Activated T-cell treated with anti-CD3 and anti-CD28 coated beads, Interleukin-2, amount 50 U/mL, for 1 hour (primary cell): ENCODE measurements at places on chromosomes 4 and X.

GRCh38 chrX:38150993-38151392 is 69.7 kb downstream of the SRPX start:
- no peak for DNase-seq

GRCh38 chr4:16225863-16226815 is at the start of gene TAPT1:
Gene TAPT1 (minus strand): TSS chr4:16226471. CDS start chr4:16226457, 14 bp downstream.
- DNase-seq, result peak; percentile 83

GRCh38 chrX:140034916-140035315 is 69.6 kb upstream of the CXorf66 start:
- no peak for DNase-seq

GRCh38 chr4:188127214-188127874 is 11.9 kb upstream of the TRIML1 start:
- DNase-seq, result no peak

DNA sequence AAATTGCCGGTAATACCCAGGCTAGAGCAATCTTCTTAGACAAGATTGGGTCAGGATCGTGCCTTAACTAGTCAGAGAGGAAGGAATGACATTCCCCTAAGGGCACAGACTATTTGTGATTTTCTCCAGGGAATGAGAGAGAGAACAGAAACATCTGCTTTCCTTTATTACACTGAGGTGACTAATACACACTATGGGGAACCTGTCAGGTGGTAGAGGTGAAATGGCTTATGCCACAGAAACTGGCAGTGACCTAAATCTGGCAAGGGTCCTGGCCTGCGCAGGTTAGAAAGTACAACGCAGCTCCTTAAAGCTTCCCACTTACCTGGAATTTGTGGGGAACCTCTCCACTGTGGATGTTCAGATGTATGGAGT is 16.6 kb upstream of the HPGD start:
- DNase-seq, result no peak

DNA sequence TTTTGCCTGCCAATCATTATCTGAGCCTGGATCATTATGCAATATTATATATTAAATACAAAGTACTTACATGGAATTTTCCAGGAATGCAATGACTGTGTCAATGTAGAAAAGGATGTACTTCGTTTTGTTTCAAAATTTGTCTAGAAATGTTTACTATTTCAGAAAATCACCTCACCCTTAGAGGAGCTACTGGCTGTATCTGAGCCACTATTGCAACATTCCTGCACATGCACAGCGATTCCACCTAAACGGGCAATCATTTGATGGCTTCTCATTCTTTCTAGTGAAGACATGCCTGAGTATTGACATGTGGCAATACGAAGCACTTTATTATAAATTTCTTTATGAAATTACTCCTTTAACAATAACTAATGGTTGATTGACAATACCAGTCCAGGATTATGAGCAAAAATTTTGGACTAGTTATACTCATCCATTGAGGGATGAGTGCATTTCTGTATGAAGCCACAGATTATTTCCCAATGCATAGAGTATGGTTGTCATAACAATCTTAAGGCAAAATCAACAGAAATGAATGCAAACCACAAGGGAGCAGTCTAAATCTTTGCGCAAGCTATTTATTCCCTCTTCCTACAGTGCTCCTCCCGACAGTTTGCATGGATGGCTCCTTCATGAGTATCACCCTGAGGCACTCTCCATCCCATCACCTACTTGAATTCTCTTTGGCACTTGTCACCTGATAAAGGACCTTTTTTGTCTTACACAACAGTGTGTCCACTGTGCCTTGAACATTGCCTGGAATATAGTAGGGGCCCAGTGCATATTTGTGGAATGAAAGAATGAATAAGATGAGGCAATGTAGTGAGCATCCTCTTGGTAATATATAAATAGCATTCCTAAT is 35.8 kb upstream of the MMAA start:
- no peak for DNase-seq

DNA sequence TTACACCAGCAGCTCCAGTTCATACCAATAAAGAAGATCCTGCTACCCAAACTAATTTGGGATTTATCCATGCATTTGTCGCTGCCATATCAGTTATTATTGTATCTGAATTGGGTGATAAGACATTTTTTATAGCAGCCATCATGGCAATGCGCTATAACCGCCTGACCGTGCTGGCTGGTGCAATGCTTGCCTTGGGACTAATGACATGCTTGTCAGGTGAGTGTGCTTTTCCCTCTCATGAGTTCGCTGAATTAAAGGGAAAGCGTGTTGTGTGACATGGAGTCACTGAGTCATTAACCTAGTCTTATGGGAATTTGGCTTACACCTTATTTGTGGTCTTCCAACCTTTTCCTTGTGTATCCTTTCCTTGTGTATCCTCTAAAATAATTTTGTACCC is 15.9 kb downstream of the TMEM165 start:
- no peak for DNase-seq

DNA sequence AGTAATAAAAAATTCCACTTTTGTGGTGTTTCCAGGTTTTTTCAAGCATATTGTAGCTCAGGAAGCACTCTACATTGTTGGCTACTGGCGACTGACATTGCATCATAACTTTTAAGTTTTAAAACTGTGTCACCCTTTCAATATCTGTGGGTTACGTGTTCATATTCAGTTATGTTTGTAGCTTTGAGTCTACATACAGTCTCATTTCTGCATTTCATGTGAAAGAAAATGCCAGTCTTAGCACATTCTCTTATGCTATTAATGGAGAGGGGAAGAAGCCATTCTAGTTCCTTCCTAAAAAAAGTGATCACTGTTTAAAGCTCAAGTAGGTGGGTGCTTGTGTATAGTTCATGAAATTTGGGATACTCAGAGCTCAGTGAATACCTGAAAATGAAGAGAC is 38.1 kb downstream of the DIAPH2 start:
- DNase-seq, result no peak

GRCh38 chr4:157564218-157564617 is 343.7 kb downstream of the GRIA2 start:
- DNase-seq, result no peak

- DNase-seq, result no peak
Measured at GRCh38 chrX:9072281-9072680, 38.4 kb upstream of the FAM9B start.

- no peak for DNase-seq
Measured at GRCh38 chr4:81319657-81320056, 104.6 kb upstream of the PRKG2 start.

GRCh38 chr4:81457921-81458520 is 13.7 kb downstream of the RASGEF1B start:
- DNase-seq, result no peak

- DNase-seq, result no peak
Measured at GRCh38 chr4:61231421-61231820, 31.3 kb downstream of the ADGRL3 start.

GRCh38 chr4:95304898-95305297 is 243.9 kb downstream of the UNC5C start:
- no peak for DNase-seq

- no peak for DNase-seq
Measured at GRCh38 chr4:87849612-87850011, 16.8 kb downstream of the MEPE start.

GRCh38 chr4:143260750-143261149 is 75.9 kb upstream of the GAB1 start:
- DNase-seq, result no peak

GRCh38 chrX:119071381-119071780 is 1.4 kb upstream of the CT47C1 start:
- no peak for DNase-seq

DNA sequence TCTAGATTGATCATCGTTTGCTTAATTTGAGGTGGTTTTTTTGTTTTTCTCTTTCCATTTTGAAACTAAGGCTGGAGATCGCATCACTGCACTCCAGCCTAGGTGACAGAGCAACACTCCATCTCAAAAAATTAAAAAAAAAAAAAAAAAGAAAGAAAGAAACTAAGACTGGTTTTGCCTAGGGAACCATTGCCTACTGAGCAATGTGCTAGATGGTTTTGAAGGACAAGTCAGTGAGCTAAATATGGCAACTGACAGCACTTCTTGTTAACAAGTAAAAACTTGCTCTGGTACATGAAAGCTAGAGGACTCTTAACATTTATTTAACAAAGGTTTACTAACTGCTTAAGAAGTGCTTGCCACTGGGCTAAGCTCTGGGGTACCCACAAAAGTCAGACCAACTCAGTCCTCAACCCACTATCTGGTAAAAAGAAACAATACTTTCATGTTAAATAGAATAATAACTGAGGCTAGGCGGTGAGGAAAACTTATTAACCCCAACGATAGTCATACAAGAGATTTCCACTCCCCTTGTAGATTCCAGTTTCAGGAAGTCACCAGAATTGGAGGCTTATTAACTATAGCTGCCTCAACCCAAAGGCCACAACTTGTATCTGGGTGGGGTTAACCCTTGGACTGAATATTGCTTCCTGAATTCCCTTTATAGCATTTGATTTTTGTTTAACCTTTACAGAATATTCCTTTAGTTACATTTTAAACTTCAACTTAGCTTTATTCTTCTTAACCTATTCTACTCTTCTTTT is 111.6 kb downstream of the FRYL start:
- no peak for DNase-seq

DNA sequence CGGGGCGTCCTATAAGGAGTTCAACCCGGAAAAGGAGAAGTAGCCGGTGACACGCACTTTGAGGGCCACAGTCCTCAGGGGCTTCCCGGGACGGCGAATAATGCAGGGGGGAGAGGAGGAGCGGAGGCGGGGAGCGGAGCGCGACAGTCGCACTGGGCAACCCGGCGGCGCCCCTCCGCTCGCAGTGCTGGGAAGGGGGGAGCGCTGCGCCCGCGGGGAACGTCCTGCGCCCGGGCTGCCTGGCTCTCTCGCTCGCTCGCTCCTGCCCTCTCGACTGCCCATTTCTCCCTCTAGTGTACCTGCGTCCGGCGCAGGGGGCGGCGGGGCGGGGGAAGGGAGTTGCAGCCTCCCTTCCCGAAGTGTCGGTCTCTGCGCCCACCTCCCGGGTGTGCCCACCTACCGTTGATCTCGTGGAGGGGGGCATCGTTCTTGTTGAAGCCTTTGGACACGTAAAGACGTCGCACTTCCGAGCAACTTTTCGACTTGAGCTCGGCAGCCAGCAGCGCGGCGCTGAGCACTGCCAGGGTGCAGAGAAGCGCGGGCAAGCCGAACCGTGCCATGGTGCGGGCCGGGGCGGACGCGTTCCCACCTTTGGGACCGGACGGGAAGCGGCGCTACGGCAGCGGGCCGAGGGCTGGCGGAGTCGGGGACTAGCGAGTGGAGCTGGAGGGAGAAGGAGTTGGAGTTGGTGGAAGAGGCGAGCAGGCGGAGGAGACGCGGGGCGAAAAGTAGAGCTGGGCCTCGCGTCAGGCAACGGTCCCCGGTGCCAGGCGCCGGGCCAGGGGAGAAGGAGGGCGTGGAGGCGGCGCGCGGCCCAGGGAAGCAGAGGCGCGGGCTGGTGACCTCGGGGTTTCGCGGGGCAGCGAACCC is 648 bp downstream of the GPC4 start:
- DNase-seq, result no peak

GRCh38 chr4:36088542-36088941 is 155.8 kb downstream of the ARAP2 start:
- DNase-seq, result no peak

DNA sequence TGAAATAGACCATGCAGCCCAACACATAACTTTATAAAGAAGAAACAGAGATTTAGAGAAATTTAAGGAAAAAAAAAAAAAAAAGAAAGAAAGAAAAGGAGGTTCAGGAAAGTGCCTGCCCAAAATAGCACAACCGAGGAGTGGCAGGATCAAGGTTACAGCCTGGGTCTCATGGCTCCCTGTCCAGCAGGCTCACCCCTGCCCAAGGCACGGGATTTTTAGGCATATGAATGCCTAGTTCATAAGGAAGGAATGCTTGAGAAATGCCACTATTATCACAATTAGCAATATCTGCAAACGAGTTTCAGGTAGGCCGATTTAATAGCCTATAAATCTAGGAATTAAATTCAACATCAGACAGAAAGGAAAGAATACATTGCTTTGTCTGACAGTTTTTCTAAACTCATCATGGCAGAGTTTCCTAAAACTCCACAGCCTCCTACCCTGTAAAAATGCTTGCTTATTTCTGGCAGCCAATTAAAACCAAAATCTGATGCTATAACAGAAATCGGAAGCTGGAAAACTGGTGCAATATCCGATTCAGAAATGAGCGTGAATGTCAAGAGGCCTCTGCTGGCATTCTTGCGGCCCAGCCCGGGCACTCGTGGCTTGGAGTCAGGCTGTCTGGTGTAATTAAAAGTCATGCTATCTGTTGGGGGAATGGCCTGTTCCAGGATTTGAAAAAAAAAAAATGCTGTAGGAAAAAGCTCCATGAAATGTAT is 63.5 kb downstream of the GEMIN8 start:
- DNase-seq, result no peak

GRCh38 chrX:47629419-47630200 is at the start of gene CFP:
Gene CFP (minus strand): TSS chrX:47629930. CDS start chrX:47629844, 86 bp downstream.
- DNase-seq, result no peak

- DNase-seq, result no peak
Measured at GRCh38 chrX:18591834-18592233, 80.1 kb downstream of the RS1 start.

DNA sequence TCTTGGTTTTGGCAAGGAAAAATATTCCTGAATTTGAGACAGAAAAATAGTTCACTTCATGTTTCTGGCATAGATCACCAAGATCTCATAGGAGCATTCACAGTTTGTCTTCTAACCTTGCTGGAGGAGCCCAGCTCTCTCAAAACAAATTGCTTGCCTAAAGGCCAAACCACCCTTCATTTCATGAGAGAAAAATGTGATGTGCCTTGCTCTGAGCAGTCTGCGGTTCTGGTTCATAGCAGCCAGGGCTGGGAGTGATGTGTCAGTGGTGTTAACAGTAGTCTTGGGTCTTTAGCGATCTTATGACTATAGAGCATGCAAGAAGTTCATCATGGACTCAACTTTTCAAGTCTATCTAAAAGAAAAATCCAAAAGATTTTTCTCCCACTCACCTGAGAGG is 183.3 kb downstream of the DCLK2 start:
- no peak for DNase-seq

DNA sequence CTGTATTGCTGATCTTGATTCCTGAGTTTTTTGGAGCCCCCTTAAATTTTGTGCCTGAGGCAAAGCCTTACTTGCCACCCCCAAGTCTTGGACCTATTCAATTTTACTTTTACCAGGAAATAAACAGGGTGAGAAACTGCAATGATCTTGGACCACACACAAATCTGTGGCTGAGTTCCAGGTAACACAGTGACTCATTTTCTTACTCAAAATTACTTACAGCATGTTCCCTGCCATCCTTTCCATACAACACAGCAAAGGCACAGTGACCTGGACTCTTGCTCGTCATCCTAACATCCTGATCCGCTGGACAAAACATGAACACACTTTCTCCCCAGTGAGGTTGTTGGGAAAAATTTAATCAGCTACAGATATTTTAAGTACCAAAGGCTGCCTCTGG is 60.7 kb upstream of the S100G start:
- DNase-seq, result no peak

DNA sequence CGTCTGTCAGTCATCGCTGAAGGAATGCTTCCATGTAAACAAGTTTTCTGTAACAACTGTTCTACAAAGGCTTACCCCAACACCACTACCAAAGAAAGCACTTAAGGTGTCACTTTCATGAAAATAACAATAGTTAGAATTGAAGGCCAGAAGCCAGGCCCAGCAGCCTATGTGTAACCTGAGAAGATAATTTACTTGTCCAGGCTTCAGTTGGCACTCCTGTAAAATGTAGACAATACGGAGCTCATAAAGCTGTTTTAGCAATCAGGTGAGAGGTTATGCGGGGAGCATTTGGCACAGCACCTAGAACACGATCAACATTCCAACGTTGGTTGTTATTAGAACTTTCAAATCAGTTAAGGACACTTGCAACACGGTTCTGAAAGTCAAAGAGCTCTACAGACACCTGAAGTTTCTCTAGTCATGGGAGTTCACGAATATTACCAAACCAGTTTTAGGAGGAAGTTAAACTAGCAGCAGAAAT is 15.7 kb downstream of the ADGRA3 start:
- no peak for DNase-seq
